GOT3 (cell line): ENCODE measurements at places on chromosomes 7 and 10.

GRCh38 chr7:154769001-154769400 is 233.9 kb downstream of the PAXIP1 start:
- no peak for DNase-seq

- DNase-seq, result no peak
Observed at GRCh38 chr7:7201578-7202374, 19.4 kb downstream of the C1GALT1 start.

DNA sequence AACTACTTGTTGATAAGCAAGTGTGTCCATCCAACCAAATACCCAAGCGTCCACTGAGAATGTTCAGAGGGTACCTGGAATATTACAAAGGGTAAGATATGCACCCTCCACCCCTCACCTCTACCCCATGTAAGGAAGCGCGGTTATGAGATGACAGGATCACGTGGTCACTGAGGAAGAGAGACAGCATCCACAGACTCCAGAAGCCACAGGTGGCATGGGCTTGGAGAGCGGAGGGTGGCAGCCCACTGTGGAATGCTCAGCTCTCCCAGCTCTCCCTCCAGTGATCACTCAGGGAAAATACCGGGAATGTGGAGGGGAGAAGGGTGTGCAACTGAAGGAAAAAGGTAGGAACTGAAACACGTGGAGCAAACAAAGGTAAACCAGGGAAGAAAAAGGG is 25.7 kb downstream of the SFMBT2 start:
- DNase-seq, result no peak

GRCh38 chr7:2006921-2007381 is 225.8 kb downstream of the MAD1L1 start:
- no peak for DNase-seq

DNA sequence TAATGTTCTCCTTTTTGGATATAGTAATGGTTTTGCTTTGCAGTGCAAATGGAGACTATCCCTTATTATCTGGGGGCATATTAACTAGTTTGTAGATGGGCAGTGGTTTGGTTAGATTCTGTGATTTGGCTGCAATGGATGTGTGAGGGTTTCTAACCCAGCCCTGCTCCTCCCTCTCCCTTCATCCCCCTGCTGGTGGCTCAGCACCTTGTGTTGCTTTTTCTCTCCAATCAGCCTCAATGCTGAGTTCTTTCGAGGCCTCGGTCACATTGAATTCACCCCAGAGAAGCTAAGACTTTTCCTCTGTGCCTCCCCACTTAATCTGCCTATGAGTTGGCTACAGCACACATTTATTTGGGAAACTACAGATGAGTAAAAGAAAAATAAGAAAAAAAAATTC is 120.0 kb downstream of the MALRD1 start:
- no peak for DNase-seq

DNA sequence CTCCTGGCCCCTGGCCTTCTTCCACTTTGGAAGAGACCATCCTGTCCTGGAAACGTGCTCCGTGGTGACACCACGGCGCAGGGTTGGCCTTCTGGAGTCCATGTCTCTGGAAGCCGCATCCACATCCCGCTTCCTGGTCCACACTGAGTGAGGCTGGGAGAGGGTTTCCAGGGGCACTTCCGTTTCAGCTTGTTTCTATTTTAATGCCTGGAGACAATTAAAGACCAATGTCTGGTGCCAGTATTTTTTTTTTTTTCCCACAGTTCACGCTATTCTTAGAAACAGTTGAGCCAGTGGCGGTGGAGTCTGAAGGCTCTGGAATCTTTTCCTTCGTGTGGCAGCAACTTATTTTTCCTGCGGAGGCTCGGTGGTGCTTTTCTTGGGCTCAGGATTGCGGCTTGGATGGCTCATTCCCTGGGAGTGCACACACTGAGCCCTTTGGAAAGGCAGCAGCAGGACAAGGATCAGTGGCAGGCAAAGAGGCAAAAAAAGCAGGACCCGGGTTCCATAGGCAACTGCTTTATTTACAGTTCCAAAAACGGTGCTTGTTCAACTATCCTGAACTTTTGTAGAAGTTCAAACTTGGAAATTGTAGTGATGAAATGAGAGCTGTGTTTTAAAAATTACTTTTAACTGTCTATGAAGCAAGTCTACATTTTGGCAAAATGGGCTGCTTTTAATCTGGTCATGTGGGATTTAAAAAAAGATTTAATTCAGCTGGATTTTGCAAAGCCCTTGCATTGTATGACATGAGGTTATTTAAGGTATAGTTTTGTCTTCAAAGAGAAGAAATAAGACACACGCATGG is 202.8 kb downstream of the BAMBI start:
- DNase-seq, result no peak

- DNase-seq, result no peak
Observed at GRCh38 chr10:132548869-132549268, 11.3 kb downstream of the INPP5A start.

- no peak for DNase-seq
Observed at GRCh38 chr7:18221377-18222293, 194.0 kb upstream of the PRPS1L1 start.
